Suprapubic skin (tissue), 4 donors: ENCODE measurements at places on chromosomes 2 and 18. TPM values are rescaled to one million over a fixed set of nuclear protein-coding genes. Genes with fewer than 3 reads are reported as not detected.

- H3K27ac ChIP-seq: no peak overlapping the region
- no peak for DNase-seq
- no peaks in the 10 kb centered on the region for H3K36me3 ChIP-seq
- no peaks in the 10 kb centered on the region for H3K27me3 ChIP-seq
Measured at GRCh38 chr18:41128126-41128525, 826.9 kb upstream of the PIK3C3 start.

- H3K27me3 ChIP-seq: no peaks in the 10 kb centered on the region
- no peak for DNase-seq
- H3K27ac ChIP-seq: no peak overlapping the region
- no peaks in the 10 kb centered on the region for H3K36me3 ChIP-seq
- H3K4me1 ChIP-seq: no peaks in the 10 kb centered on the region
- H3K4me3 ChIP-seq: no peak overlapping the region
Measured at GRCh38 chr2:58553937-58554336, 312.8 kb upstream of the FANCL start.

DNA sequence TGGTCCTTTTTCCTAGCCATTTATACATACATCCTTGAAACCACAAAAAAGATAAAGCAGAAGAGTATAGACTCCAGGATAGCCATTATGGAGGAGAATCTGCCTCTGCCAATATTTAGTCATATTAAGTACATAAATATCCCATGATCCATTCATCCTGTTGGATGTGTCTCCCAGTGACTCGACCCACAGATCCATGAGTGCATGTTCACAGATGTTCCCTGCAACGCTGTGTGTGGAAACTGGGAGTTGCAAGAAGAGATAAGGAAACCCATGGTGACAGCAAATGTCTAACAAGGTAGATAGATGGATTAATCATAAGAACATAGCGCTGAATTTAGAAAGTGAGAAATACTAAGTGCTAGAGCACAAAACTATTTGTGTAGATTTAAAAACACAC lies 34.5 kb downstream of the STK39 start:
- H3K27ac ChIP-seq: no peak overlapping the region
- H3K27me3 ChIP-seq: no peaks in the 10 kb centered on the region

ST6GAL2 gene
- 0.79 TPM for total RNA-seq

RALB gene
- total RNA-seq: 21.3 TPM
